Esophagus mucosa (tissue), 1 donor: ENCODE measurements at places on chromosomes 12 and 14. TPM values are rescaled to one million over a fixed set of nuclear protein-coding genes. Genes with fewer than 3 reads are reported as not detected.
A peak's percentile ranks its signal among the peaks of the same experiment; 100 is the strongest.

GRCh38 chr14:61561657-61562276, 133.5 kb upstream of the HIF1A start:
- ATAC-seq: peak; percentile 62

DNA sequence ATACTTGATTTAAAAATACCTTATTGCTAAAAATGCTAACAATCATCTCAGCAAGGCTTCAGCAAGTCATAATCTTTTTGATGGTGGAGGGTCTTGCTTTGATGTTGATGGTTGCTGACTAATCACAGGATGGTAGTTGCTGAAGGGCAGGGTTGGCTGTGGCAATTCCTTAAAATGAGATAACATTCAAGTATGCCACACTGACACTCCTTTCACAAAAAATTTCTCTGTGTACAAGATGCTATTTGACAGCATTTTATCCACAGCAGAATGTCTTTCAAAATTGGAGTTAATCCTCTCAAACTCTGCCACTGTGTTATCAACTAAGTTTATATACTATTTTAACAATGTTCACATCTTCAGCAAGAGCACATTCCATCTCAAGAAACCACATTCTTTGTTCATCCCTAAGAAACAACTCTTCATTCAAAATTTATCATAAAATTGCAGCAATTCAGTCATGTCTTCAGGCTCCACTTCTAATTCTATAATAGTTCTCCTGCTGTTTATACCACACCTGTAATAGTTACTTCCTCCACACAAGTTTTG, 16.1 kb downstream of the SCAF11 start:
- ATAC-seq: no peak

DNA sequence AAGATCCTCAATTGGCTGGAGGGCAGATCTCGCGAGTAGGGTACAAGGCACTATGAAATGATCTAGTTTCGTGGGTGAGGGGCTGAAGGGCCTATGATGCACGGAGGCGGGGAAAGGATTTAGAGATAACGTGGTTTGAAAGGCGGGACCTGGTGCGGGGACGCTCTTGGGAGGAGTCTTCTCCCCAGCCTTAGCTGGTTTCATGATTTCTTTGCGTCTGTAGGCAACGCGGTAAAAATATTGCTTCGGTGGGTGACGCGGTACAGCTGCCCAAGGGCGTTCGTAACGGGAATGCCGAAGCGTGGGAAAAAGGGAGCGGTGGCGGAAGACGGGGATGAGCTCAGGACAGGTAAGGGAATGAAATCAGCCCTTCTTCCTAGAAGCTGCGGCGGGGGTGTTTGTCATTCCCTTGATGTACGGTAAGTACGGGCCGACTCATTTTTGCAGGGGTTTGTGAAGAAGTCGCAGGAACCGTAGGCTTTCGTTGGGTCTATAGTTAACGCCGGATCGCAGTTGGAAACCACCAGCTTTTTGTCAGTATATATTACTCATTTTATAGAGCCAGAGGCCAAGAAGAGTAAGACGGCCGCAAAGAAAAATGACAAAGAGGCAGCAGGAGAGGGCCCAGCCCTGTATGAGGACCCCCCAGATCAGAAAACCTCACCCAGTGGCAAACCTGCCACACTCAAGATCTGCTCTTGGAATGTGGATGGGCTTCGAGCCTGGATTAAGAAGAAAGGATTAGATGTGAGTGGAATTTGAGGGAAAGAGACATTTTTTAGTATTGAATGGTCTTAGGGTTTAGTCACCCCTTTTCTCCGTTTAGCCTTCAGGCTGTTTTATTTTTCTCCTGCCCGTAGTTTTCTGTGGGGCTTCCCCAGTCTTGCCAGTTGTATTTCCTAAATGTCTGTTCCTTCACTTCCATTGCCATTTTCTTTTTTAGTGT, 602 bp downstream of the APEX1 start:
- peak; percentile 71 for ATAC-seq

DNA sequence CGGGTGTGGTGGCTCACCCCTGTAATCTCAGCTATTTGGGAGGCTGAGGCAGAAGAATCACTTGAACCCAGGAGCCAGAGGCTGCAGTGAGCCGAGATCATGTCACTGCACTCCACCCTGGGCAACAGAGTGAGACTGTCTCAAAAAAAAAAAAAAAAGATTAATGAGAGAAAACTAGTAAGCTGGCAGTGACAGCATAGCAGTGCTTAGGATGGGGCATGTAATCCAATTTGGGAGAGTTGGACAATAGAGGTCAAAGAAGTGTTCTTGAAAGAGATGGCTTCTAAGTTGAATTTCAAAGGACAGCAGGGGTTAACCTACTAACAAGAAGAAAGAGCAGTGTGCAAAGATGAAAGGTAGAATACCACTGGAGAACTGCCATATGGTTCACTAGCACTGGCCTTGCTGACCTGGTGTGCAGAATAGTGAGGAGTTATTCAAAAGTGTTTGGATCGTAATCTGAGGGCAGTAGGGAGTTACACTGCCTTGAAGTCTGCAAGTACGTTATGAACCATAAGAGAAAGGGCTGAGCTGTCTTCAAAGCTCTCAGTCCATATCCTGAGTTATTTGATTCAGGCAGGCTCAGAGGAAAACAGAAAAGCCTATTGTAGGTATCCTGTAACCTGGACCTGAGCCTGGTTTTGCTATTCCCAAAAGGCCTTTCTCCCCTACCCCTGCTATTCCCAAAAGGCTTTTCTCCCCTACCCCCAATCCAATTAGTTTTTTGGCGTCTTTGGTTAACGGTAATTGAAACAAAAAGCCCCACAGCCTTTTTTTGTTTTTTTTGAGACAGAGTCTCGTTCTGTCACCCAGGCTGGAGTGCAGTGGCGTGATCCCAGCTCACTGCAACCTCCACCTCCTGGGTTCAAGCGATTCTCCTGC, 3.4 kb downstream of the XPOT start:
- ATAC-seq: no peak

GRCh38 chr12:65368055-65368454, 89.6 kb downstream of the MSRB3 start:
- ATAC-seq: no peak

- ATAC-seq: no peak
Observed at GRCh38 chr12:11433664-11434063, 38.3 kb upstream of the PRB2 start.

GRCh38 chr12:108683906-108684556, 47.3 kb downstream of the CORO1C start:
- no peak for ATAC-seq

DNA sequence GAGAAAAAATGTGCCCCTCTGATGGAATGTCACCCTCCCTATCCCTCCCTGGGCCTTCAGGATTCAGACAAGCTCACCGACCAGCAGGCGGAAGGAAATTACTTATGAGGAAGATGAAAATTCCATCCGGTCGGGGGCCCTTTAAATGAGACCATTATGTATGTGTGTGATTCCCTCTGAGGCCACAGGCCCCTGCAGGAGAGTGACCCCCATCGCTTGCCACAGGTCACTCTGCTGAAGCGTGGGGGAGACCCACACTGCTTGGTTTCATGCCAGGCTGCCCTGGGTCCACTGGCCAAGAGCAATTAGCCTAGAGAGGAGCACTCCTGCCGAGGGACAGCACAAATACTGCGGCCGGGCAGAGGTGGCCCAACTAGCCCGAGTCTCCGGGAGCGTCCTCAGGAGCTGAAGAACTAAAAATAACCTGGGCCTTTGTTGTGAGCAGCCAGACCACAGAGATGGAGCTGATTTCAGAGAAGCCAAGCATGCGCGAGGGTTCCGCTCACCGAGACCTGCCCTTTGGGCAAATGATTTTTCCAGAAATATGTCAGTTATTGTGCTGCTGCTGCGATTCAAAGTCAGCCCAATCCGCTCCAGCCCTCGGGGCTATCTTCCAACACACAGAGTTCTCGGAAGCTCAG, 276.4 kb downstream of the DPF3 start:
- ATAC-seq: no peak

DNA sequence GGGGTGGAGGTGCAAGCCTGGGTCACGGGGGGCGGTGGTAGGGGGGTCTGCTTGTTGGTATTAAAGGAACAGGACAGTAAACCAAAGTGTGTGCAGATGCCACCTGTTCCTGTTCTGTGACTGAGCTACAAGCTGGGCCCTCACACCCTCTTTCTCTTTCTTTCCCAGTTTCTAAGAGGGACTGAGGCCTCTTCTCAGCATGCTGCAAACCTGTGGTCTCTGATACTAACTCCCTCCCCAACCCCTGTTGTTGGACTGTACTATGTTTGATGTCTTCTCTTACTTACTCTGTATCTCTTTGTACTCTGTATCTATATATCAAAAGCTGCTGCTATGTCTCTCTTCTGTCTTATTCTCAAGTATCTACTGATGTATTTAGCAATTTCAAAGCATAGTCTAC, 6.9 kb upstream of the PIP4K2C start:
- ATAC-seq: no peak

Gene EGLN3
- total RNA-seq: 33.8 TPM

Gene NTF3
- total RNA-seq: 2.0 TPM

Gene SLC25A47
- total RNA-seq: not detected

Gene SLCO1C1
- total RNA-seq: 0.20 TPM
